Natural killer cell treated with Interleukin-12 subunit alpha and Interleukin-12 subunit beta and Interleukin-15 and Interleukin-18, amount 100 ng/mL, for 72 hours (primary cell): ENCODE measurements at places on chromosomes 5 and 9. TPM values are rescaled to one million over a fixed set of nuclear protein-coding genes. Genes with fewer than 3 reads are reported as not detected.

Gene HACD4
- 2.2 TPM for total RNA-seq

Gene PDE8B
- total RNA-seq: not detected

Gene EQTN
- not detected for total RNA-seq

Gene GPR151
- not detected for total RNA-seq

Gene AGXT2
- total RNA-seq: not detected

Gene PCDHA4
- total RNA-seq: not detected

GRCh38 chr9:132584601-132585560 lies 2.5 kb downstream of the BARHL1 start:
- DNase-seq: no peak

GRCh38 chr9:114172981-114173833 lies 17.9 kb downstream of the COL27A1 start:
- DNase-seq: no peak

DNA sequence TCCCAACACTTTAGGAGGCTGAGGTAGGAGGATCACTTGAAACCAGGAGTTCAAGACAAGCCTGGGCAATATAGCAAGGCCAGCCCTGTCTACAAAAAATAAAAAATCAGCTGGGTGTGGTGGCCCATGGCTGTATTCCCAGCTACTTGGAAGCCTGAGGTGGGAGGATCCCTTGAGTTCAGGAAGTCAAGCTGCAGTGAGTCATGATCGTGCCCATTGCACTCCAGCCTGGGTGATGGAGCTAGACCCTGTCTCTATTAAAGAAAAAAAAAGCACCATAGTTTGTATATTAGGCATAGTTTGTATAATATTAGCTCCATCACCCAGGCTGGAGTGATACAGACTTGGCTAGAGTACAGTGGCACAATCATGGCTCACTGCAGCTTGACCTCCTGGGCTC lies 9.6 kb upstream of the NME5 start:
- no peak for DNase-seq

DNA sequence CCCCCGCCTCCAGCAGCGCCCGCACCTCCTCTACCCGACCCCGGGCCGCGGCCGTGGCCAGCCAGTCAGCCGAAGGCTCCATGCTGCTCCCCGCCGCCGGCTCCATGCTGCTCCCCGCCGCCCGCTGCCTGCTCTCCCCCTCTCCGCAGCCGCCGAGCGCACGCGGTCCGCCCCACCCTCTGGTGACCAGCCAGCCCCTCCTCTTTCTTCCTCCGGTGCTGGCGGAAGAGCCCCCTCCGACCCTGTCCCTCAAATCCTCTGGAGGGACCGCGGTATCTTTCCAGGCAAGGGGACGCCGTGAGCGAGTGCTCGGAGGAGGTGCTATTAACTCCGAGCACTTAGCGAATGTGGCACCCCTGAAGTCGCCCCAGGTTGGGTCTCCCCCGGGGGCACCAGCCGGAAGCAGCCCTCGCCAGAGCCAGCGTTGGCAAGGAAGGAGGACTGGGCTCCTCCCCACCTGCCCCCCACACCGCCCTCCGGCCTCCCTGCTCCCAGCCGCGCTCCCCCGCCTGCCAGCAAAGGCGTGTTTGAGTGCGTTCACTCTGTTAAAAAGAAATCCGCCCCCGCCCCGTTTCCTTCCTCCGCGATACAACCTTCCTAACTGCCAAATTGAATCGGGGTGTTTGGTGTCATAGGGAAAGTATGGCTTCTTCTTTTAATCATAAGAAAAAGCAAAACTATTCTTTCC lies 19.3 kb downstream of the CDKN2A start:
- DNase-seq: no peak

- DNase-seq: peak; percentile 75
These were observed 60.2 kb upstream of the TBC1D2 start for GRCh38 chr9:98315551-98316060.

DNA sequence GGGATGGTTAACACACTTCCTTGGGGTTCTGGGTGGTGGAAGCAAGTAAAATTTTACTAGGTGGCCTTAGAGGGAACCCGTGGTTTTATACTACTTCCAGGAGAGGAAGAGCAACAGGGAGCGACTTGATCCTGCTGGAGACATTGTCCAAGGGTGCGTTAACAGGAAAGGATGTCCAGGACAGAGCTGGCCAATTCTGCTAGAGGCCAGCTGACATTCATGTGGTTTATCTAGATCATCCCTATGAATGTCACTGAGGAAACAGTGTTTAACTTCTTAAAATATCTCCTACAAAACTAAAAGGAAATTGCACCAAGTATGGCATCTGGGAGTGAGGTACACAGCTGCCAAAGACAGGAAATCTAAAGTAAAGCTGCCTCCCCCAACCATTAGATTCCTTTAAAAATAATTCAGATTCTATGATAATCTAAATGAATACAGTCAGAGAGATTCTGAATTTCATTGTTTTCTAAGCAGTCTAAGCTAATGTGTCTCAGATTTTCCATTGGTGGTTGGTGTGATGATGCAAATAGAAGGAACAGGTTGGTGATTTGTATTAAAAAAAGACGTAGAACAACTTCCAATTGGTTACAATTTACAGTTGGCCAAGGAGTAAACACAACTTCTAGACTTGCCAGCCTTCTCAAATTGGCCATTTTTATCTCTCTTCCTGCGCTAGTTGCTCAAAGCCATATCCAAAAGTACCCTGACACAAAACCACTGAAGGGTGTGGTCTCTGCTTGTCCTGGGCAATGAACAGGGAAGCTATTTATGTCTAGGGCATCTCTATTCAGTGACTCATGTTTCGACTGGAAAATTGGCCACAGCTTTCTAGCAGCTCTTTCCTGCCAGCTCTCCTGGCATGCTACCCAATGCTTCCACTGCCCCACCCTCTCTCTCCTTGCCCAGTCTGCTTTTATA lies 574.7 kb upstream of the MEF2C start:
- DNase-seq: no peak

DNA sequence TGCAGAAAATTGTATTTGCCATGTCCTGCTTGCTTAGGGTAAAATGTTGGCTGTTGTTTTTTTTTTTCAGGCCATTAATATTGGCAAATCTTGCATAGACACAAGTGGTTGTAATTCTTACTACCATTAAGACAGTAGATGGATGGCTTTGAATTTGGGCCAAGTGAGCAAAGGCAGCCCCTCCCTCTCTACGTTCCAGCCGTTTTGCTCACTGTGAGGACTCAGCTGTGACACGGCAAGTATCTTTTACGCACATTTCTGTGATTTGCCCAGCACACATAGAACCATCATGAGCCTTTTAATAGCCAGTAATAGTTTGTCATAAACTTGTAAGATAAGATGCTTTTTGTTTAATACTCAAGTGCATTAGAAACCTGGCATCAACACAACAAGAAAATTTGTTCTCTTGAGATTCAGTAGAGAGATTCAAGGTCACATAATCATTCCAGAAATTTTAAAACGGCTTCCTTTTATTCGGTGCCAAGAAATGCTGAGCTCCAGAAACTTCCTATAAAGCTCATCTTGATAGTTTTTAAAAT lies 205.2 kb upstream of the ADCY2 start:
- no peak for DNase-seq

DNA sequence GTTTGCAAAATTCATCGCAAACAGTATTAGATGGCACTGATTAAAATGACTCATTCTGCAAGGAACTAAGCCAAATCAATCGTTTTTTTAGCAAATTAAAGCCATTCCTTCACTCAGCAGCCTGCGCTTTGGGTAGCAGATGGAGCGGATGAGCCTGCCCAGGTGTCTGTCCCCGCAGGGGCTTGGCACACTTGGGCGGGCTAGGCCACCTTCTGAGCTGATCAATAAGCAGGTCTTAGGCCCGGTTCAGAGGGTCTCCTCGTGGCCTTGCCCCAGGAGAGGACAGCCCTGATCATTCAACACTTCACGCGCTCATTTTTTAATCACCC lies 78.0 kb upstream of the FCN1 start:
- no peak for DNase-seq

GRCh38 chr5:73189871-73190376 lies 16.9 kb downstream of the TMEM174 start:
- DNase-seq: no peak

DNA sequence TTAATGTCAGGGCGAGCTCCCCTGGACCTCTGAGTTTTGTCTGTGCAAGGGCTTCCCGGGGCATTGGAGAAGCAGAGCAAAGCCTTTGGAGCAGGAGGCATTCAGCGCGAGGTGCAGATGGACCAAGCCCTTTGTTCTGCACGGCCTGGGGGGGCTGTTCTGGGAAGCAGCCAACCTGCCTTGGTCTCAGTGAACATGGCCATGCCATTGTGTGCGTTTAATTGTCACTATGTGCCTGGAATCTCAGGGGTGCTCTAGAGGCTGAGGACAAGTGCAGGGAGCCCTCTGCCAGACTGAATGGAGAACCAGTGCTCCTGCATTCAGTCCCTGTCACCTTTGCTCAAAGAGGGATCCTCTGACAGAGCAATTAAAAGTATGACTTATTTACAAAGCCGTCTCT lies 329.4 kb downstream of the IRX1 start:
- DNase-seq: no peak

GRCh38 chr5:96997265-96997859 lies 61.5 kb downstream of the LNPEP start:
- no peak for DNase-seq

GRCh38 chr9:7730164-7730445 lies 69.5 kb downstream of the DMAC1 start:
- no peak for DNase-seq

DNA sequence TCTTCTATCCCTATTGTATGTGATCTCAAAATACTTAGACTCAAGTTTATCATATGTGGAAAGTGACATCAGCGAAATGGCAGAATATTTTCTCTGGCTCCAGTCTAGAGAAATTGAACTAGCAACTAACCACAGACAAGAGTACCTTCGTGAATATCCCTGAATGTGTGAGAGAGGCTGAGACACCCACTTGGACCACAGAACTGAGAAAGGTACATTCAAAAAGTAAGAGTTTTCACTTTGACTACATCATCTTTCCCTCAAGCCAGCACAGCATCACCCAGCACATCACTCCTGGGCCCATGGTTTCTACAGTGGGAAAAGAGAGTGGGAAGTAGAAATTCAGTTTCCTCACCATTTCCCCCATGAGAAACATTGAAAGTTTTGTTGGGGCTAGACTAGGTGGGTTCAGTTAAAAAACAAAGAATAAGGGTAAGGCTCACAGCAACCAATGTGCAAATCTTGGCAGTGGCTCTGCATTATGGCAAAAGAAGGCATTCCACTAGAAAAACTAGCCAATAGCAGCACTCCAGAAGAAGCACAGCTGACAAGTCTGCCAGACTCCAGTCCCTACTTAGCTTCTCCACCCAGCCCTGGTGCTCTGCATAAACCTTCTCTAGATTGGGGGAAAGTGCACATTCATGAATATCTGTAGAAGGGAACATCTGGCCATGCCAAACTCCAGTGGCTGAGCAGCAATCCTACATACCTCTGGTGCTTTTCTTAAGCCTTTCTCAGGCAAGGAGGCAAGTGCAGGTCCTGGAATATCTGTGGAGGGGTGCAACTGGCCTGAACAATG lies 225.6 kb upstream of the VLDLR start:
- DNase-seq: no peak

- DNase-seq: no peak
These were observed 130.1 kb upstream of the EPB41L4A start for GRCh38 chr5:112549127-112549526.

GRCh38 chr5:38843665-38844064 lies 2.1 kb upstream of the OSMR start:
- DNase-seq: no peak

GRCh38 chr9:122991370-122991830 lies 42.1 kb upstream of the GPR21 start:
- no peak for DNase-seq

- no peak for DNase-seq
These were observed at the start of gene SLC23A1 for GRCh38 chr5:139383275-139383992. TSS of gene SLC23A1 (minus strand) at chr5:139383297. CDS start at chr5:139383253, 44 bp downstream.
